ENCODE measurements at places on chromosomes 3 and 15.

- no peak for DNase-seq
Measured at GRCh38 chr3:122961146-122961545, 66.4 kb downstream of the SEMA5B start.

DNA sequence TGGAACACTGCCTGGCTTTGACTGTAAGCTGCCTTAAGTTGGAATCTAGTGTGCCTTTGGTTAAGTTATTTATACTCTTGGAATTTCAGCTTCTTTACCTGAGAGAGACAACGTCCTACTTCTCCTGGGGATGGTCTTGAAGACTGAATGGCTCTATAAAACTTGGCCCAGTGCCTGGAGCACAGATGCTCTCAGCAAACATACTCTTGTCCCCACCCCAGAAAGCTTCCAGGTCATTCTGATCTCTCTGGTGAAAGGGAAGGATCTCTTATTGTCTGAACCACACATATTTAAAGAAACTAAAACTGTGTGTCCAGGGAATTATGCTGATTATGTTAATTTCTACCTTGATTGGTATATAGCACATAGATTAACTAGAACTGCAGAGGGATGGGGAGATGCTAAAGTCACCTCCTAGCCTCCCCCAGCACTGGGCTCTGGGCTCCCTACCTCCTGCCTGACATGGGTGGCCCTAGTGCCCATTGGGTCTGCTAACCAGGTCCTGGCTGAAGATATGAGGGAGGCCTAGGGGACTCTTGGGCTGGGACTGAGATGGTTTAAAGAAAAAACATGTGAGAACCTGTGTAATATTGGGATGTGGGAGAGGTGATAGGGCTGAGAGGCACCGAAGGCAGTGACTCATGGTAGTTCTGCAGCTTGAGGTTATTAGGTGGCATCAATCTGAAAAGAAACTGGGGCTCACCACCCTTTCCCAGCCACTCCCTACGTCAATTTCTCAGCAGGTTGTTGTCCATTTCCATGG lies 171.0 kb downstream of the RPLP1 start:
- no peak for DNase-seq

DNA sequence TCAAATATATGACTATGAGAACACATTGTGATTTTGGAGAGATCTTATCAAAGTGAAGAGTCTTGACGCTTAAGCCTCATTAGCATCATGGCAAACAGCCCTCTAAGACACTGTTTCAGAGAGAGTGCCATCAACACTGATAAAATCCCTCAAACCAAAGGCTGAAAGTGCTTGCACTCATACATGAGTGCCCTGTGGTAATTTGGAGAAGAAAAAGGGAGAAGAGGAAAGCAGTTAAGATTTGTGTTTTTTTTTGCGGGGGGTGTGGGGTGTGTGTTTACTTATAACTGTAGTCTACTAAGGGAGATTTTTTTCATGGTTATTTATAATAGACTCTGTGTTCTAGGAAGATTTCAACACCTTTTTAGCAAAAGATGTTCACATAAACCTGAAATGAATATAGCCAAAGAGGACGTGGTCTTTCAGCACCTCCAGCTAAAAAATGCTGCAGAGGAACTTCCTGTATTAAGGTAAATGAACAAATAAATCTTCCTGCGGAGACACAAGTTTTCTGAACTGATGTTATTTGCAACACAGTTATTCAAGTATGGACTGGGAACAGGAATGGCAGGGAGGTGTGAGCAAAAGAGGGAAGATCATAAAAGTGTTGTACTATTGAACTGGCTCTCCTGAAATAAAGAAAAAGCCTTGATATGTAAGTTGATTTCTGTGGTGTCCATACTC lies 81.9 kb upstream of the TGFBR2 start:
- no peak for DNase-seq

- DNase-seq: no peak
Measured at GRCh38 chr15:88841236-88841635, 38.0 kb downstream of the ACAN start.

DNA sequence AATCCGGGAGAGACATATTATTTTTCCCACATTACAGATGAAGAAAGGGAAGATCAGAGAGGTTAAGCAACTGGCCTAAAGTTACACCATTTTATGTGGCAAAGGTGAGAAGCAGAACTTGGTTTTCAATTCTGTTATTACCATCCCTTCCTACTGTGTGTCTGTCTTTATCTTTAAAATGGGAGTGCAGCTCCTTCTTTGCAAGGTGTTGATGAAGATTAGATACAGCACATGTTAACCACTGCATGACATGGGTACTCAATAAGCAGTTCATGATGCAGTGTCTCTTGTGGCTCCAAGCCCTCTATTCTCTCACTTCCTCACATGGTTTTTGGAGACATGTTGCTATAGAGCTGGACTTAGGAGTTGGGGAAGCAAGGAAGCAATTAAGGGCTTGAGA lies 23.1 kb upstream of the TBC1D21 start:
- DNase-seq: no peak

DNA sequence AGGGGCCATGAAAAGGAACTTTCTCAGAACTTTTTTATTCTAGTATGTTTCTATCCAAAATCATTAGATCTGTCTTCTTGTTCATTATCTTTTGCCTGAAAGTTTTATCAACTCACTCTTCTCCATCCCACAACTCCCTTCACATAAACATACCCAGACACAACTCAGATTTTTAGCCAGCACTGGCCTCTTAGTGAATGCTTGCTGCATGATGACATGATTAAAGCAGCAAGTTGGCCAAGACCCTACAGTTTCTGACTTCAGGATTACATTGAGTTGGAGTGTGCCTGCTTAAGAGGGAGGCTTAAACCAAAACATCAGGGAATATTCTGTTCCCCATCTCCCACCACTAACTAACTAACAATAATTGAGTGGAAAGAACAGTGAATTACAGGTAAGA lies 38.1 kb downstream of the PLSCR2 start:
- no peak for DNase-seq

GRCh38 chr3:3589715-3590130 lies 209.5 kb upstream of the LRRN1 start:
- DNase-seq: no peak

- DNase-seq: no peak
Measured at GRCh38 chr15:61634837-61635236, 405.7 kb upstream of the RORA start.

DNA sequence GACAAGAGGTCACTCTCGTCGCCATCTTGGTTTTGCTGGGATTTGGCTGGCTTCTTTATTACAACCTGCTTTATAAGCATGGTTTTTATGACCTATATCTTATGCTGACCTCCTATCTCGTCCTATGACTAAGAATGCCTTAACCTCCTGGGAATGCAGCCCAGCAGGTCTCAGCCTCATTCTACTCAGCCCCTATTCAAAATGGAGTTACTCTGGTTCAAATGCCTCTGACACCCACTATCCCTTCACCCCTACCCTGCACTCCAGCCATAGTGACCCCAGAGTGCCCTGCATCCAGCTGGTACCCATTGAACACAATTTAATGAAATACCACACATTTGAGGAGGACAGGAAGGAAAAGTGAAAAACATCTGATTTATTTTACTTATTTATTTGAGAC lies 23.4 kb downstream of the METTL6 start:
- no peak for DNase-seq

DNA sequence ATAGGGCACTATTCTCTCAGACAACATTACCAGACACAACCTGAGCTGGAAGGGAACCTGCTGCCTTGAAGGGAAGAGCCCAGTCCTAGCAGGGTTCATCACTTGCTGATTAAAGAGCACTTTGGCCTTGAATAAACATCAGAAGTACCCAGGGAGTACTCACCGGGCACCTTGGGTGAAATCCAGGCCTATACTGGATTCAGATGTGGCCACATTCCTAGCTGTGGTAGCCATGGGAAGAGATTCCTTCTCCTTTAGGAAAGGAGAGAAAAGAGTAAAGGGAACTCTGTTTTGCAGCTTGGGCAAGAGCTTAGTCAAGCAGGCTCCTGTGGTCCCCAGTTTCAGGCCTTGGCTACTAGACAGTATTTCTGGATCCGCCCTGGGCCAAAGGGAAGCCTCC lies 195.0 kb downstream of the SPATA16 start:
- no peak for DNase-seq

DNA sequence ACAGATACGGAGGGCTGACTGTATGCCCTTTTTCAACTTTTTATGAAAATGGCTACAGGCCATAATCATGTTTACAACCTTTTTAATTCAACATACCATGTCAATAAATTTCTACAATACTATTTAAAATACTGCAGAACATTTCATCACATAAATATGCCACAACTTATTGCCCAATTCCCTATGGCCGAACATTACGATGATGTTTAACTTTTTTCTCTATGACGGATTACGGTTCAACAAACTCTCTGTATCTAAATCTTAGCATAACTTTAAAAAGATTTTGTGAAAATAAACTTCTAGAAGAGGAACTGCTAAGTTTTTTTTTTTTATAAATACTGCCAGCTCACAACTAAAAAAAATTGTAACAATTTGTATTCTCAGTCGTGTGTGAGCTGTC lies 220.4 kb downstream of the OSBPL10 start:
- no peak for DNase-seq

DNA sequence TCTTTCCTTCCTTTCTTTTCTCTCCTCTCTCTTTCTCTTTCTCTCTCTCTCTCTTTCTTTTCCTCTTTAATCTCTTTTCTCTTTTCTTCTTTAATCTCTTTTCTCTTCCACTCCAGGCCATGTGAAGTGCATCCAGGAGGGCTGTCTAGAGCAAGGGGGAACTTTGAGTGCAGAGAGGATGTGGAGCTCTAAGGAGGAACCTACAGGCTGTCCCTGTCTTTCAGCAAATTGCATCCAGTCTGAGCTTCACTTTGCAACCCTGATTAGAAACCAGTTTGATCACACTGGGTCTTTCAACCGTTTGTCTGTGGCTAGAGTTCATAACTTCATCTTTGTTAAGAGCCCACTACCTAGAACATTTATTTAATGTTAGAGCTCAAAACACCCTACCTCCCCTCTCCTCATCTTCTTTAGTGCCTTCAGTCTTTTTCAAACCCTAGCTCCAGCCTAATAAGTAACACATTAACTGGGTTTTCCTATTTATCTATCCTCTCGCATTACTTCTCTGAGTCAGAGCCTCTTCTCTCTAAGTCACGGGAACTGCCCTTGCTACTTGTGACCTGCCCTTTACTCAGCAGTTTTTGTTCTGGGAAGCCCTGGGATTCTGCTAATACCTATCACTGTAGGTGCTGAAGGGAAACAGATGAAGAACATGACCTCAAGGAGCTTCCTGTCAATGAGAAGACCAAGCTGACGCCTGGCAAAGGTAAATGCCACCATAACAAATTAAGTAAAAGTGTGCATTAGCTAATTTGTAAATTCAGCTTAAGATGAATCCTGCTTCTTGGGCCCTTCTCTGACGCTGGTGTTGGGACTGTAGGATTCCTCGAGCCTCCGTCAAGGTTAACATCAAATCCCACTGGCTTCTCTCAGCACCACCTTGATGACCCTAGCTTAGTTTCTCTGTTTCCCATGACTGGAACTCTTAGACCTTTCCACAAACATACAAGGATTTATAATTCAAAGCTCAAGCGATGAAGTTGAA lies at the start of gene GCNT3:
GCNT3 (plus strand) TSS at position 508 of the 985 bp plus-strand sequence. CDS start 6,456 bp downstream, outside the sequence.
- DNase-seq: no peak

GRCh38 chr3:134104031-134104430 lies 74.3 kb upstream of the SLCO2A1 start:
- DNase-seq: no peak

- no peak for DNase-seq
Measured at GRCh38 chr3:87856126-87856525, 202.7 kb downstream of the CGGBP1 start.

DNA sequence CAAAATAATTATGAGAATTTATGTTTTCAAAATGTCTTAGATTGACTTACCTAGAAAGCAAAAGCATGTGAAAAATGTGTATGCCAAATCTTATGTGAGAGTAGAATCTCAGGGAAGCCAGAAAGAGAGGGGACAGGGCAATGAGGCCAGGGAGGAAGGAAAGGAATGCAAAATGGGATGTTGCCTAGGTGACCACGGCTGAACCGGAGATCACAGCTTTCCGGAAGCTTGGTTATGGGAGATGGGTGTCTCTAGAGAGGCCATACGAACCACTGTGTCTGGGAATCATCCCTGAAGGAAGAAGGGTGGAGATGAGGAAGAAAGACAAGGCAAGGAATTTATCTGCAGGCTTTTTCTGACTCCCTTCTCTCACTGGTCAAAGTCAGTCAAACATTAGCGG lies 76.0 kb downstream of the SUCLG2 start:
- no peak for DNase-seq

- DNase-seq: no peak
Measured at GRCh38 chr3:112464264-112464663, 35.0 kb downstream of the BTLA start.

- no peak for DNase-seq
Measured at GRCh38 chr3:67018105-67018788, 20.1 kb downstream of the KBTBD8 start.

- DNase-seq: no peak
Measured at GRCh38 chr3:119368298-119368697, 74.1 kb downstream of the ARHGAP31 start.

- no peak for DNase-seq
Measured at GRCh38 chr3:25257026-25257425, 171.0 kb upstream of the RARB start.

DNA sequence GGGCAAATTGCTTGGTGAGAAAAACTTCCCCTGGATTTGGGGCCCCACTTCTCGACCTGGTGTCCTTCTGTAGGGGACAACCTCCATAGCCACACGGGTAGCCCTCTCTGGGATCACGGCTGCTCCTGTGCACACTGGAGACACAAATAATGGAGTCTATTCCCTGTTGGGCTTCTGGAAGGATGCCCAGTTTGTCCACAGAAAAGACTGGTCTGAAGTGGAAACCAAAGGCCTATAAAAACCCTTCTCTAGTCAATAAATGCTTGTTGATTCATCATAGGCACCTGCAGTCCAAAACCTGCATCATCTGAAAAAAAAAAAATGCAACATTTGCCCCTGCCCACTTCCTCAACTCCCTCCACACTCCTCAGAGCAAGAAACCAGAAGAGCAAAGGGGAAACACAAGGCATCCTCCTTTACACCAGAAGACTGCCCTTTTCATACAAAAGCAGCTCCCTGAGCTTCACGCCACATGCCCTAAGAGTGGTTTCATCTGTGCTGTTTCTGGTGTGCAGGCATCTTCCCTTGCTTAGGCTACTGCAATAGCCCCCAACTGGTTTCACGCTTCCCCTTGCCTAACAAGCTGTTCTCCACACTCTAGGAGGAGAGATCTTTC lies 36.3 kb downstream of the SRGAP3 start:
- no peak for DNase-seq

DNA sequence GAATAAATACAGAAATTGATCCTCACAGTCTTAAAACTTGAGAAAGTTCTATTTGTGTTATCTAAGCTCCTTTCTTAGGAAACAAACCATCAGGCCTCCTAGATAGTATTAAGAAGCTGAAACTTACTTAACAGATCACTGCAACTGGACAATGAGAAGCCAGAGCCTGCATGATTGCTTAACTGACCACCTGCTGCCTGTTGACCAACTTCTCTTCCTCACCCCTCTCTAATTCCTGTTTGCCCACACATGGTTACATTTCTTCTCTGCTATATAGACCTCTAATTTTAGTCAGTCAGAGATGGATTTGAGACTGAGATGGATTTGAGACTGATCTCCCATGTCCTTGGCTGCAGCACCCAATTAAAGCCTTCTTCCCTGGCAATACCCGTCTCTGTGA lies 13.5 kb downstream of the CCPG1 start:
- no peak for DNase-seq

GRCh38 chr15:74257105-74257504 lies 21.0 kb downstream of the CCDC33 start:
- no peak for DNase-seq

GRCh38 chr3:123755501-123755900 lies 128.6 kb downstream of the MYLK start:
- DNase-seq: no peak

- no peak for DNase-seq
Measured at GRCh38 chr15:48992545-48992944, 28.8 kb upstream of the SHC4 start.
